ELR (cell line): ENCODE measurements at places on chromosomes 2 and 18.

- no peak for DNase-seq
These were observed 8.7 kb downstream of the CYRIA start for GRCh38 chr2:16656784-16657391.

- no peak for DNase-seq
These were observed 1677.7 kb downstream of the SUCLG1 start for GRCh38 chr2:82781176-82781915.

GRCh38 chr2:42770288-42771131 is 6.6 kb upstream of the OXER1 start:
- DNase-seq, result peak; percentile 63

DNA sequence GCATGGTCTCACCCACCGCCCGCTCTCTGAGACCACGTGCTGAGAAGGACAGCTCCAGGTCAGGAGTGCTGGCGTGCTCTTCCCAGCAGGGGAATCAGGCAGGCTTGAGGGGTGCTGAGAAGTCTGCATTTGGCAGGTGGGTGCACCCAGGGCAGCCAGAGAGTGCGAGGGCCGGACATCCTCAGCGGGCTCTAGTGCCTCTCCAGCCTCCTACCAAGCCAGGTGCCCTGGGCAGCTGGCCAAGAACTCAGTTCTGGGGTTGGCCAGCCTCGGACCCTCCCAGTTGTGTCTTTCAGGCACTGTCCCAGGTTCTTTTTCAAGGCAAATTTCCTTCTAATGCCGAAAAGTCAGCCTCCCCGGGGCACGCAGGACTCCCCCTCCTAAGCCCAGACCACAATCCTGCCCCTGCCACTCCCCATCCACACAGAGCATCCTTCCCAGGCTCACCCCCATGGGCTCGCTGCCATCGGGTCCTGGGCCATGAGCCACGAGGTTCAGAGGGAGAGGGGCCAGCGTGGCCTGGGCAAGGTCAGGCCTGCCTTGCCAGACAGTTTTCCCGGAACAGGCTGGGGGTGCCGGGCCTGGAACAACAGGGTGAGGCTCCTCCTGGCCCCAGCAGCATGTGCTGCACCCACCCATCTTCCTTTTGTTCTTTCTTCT is 52.2 kb upstream of the GPC1 start:
- DNase-seq, result no peak

DNA sequence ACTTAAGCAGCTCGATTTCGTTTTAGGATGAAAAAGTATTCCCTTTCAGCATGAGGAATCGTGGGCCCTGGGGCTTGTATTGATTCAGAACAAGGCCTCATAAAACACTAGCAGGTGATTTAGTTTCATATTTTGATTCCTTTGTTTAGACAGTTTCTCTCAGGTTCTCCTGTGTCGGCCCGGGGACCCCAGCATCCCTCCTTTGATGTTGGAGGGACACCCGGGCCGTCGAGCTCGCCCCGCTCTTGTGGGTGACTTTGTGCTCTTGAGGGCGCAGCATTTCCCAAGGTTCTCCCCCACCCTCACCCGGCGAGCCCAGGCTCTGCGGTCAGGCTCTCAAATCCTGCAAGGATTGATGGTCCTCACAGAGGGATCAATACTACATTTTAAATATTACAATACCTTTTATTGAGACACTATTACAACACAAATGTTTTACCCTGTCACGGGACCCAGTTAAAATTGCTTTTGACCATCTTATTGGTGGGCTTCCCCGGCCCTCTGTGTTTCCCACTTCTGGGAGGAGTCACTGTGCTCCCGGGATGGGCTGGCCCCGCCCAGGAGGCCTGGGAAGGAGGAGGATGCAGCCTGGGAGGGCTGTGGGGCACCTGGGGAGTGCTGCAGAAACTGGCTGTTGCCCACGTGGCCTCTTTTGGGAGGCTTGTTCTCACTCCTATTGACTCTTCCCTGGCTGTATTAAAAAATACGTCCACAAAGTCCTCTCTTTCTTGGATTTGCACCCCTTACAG is 222.6 kb downstream of the INSIG2 start:
- no peak for DNase-seq

GRCh38 chr2:101698844-101699754 is 1.6 kb downstream of the MAP4K4 start:
- DNase-seq, result peak; percentile 40

DNA sequence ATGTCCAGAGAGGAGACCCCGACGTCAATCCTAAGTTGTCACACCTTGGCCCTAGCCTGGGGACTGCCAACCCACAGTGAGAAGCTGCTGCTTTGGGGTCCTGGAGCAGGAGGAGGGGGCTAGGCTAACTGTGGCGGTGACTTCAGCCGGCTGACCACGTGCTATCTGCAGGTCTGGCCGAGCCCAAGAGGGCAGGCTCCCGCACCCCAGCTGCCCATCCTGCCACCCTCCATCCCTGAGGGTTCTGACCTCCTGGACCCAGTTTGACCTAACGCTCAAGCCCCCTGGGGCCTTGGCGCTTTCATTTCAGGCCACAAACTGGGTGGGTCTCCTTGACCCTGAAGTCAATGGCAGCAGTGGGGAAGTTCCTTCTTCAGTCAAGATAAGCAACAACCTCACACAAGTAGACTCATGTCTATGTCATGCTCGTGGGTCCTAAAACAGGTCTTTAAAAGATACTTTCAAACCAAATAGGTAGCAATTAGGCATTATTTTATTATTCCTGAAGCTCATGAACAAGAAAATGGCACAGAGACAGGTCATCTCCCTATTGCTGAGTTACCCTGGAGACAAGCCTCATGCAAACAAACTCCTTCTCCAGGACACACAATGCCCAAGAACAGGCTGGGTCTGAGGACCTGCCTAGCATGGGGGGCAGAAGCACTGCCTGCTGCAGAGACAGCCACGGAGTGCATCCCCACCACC is 2.3 kb downstream of the HES6 start:
- DNase-seq, result no peak

DNA sequence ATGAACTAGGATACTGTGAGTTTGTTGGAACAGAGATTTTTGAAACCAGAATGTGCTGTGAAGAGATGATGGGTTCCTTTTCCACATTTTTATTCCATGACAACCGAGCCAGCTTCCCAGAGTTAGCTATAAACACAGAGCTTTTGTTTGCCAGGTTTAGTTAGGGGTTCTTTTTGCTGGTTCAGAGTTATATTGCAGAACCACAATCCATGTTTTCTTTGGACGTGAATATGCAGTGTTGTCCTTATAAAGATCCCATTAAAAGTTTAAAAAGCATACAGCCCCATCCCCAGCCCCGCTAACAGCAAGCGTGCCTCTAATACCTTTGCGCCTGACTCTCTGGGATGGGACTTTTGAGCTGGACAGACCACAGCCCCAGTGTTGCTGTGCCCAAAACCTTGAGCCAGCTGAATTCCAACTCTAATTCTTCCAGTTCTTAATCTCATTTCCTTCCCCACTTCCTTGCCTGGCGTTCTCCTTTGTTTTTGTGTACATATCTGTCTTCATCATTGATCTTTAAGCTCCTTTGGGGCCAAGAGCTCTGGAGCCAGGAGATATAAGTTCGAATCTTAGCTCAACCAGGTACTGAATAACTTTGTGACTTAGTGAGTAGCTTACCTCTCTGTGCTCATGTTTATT is 72.3 kb downstream of the SPATS2L start:
- peak; percentile 49 for DNase-seq

GRCh38 chr2:231720987-231721966 is 13.0 kb downstream of the PTMA start:
- no peak for DNase-seq

- no peak for DNase-seq
These were observed 14.7 kb downstream of the CUL3 start for GRCh38 chr2:224570328-224570993.

DNA sequence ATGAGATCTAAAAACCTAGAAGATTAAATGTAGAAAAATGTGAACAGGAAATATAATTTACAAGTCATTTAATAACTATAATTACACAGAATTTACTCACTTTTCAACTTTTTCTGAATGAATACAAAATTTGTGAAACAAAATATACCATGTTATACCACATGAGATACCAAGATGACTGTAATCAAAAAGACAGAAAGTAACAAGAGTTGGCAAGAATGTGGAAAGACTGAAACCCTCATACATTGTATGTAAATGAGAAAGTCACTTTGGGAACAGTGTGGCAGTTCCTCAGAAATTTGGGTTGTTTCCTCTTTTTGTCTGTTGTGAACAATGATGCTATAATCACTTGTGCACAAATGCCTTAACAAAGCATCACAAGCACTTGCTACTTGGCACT is 145.4 kb upstream of the ZNF804A start:
- no peak for DNase-seq

DNA sequence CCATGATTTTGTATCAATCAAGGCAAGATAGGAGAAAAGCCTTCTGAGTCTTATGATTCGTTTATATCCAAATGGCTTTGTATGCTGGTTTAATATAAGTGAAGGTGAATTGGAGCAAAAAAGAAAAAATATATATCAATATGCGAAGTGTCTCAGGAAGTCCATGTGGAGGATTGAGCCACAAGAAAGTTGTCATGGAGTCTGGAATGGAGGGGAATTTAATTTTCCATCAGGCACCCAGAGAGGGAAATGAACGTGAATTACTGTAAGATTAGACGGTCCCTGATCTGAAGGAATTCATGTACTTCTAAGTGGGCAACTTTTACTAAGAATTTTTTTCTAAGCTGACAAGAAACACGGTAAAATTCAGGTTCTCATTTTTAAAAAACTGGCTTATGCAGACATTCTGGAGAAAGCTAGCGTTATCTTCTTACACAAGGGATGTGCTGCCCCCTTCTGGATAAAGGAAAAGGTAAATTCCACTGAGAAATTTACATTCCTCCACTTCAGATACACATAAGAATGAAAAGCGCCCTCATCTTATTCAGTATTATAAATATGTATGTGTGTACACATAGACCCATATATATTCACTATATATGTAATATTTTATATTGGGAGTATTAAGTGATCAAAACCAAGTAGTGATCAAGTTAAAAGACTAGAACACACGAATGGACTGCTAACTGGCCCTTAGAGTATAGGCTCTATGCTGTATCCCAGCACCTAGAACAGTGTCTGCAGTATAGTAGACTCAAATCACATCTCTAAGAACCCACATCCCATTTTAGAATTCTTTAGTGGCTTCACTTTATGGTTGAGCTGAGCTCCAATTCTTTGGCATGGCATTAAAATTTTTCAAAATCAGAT is 289.0 kb upstream of the TFPI start:
- DNase-seq, result peak; percentile 83

DNA sequence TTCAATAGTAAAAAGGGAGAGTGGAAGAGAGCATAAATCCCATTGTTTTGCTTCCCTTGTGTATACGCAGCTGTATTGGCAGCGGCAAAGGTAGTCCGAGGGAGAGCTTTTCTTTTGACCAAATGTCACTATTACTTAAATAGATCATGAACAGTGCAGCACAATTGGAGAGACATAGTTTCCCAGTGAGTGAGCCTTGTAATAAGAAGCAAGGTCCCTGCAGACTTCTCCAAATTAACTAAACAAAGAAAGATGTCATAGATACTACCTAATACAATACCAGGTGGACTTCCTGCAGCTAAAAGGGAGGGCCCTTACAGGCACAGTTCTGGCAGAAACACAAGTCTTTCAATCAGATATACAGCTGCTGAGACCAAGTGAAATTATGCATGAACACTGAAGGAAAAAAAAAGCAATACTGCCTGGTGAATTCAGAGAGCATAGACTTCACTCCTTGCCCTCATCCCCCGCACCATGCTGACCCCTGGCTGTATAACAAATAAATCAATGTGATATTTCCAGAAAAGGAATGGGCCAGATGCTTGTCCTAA is 404.7 kb upstream of the CDH2 start:
- no peak for DNase-seq

GRCh38 chr18:32771169-32771751 is 1.6 kb downstream of the KLHL14 start:
- DNase-seq, result no peak

DNA sequence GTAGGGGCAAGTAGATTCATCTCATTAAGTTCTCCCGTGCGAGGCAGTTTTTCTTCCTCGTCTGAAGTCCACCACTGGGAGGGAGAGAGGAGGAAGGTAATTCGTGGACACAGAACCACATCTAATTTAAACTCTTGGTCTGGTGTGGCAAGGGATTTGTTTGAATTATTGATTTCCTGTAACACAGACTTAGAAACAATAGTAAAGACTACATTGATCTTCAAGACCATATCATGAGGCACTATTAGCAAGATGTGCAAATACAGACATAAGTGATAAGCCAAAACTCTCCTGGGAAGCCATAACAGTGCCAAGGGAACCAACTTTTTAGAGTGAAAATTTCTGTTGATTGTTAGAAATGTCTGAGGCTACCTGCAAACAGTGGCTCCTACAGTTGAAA is 158.6 kb downstream of the ALPK2 start:
- DNase-seq, result no peak

- DNase-seq, result peak; percentile 2
These were observed 695.1 kb downstream of the PLCL1 start for GRCh38 chr2:198499539-198499938.

DNA sequence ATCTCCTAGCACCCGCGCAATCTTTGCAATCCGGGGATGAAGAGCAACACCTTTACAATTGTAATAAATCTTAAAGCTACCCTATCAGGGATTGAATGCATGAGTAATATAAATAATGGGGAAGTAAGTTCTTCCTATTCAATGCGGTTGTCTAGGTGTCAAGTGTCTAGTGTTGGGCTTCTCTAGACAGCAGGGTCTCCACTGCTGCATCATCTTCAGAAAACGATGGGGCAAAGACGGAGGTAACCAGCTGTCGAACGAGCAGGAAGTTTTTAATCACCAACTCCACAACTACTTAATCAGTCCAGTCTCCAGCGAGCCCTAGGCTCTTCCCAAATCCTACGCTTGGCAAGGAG is 573 bp downstream of the STAM2 start:
- no peak for DNase-seq

GRCh38 chr18:8424917-8425725 is 184.1 kb upstream of the RAB12 start:
- peak; percentile 97 for DNase-seq

GRCh38 chr2:174011796-174012195 is 46.6 kb upstream of the SP3 start:
- no peak for DNase-seq

GRCh38 chr2:120892967-120893667 is 157.4 kb downstream of the GLI2 start:
- peak; percentile 22 for DNase-seq

GRCh38 chr18:24983566-24984139 is 368.3 kb downstream of the ZNF521 start:
- no peak for DNase-seq

- DNase-seq, result no peak
These were observed 28.9 kb downstream of the TOGARAM2 start for GRCh38 chr2:29009711-29010677.

GRCh38 chr2:152861349-152861942 is 143.0 kb downstream of the ARL6IP6 start:
- DNase-seq, result peak; percentile 38

GRCh38 chr2:69291721-69292120 is 95.3 kb downstream of the GFPT1 start:
- no peak for DNase-seq

DNA sequence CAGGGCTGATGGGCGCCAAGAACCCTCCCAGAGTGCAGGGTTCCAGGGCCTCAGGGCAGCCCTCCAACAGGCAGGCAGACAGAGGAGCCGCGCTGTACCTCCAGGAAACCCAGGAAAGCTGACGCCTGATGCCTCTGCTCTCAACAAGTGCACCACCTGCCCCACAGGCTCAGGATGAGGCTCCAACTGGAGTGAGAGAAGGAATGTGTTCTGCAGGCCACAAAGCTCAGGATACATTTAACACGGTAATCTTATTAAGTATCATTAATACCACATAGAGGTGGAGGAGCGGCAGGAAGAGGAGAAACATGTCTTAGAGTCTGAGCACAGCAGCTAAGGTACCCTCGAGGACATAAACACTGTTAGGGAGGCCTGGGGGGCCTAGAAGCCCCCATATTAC is 155.9 kb upstream of the CAPN13 start:
- DNase-seq, result no peak
